ENCODE measurements at places on chromosomes 5 and 9.
A peak's percentile ranks its signal among the peaks of the same experiment; 100 is the strongest.

DNA sequence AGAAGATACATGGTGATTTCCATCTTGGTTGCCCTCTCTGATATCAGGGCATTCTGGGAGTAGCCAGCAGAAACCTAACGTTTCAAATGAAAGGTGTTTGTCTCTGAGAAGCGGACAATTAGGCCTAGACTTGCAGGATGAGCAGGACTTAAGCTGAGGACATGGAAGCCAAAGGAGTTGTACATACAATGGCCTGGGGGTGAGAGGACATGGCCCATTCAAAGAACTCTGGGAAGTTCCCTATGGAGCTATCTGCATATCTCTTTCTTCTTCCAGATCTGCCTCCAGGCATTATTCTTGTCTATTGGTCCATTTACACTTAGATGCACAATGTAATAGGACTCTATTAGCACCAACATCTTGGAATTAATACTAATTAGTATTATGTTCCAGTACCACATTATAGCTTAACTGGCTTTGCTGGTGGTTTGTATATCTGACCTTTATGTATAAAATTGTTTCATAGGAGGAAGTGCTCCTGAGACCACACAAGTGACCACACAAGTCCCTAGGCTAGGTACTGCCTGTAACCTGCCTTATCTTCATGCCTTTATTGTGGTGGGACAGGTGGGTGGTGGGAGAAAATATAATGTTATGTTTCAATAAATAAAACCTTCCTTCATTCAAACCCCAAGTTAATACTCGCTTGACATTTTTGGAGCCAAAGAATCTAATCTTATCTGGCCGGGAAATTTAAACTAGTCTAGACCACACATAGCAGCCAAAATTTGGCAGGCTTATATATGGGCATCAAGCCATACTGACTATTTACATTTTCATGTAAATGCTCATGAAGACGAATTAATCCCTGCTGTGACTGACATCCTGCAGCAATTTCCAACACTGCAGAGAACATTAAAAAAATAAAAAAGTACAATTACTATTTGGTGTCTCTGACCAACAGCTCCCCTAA, 52.1 kb upstream of the EQTN start:
- DNase-seq: peak; percentile 29

DNA sequence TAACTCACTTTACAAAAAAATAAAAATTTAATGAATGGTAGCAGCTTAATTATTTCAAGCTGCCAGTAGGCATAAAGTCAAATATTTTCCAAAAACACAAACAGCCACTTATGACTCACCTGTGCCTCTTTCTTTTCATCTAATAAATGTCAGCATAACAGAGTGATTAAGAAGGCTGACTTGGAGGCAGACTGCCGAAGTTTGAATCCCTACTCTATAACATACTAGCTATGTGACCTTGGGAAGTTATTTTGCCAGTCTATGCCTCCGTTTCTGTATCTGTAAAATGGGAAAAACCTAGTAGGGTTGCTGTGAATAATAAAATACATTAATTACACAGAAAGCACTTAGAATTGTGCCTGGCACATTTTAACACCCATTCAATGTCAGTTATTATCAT, 33.8 kb downstream of the FANCC start:
- DNase-seq: no peak

- DNase-seq: no peak
Measured at GRCh38 chr9:37989701-37990100, 79.3 kb downstream of the SHB start.

- DNase-seq: peak; percentile 68
Measured at GRCh38 chr9:115637661-115638060, 515.9 kb upstream of the PAPPA start.

DNA sequence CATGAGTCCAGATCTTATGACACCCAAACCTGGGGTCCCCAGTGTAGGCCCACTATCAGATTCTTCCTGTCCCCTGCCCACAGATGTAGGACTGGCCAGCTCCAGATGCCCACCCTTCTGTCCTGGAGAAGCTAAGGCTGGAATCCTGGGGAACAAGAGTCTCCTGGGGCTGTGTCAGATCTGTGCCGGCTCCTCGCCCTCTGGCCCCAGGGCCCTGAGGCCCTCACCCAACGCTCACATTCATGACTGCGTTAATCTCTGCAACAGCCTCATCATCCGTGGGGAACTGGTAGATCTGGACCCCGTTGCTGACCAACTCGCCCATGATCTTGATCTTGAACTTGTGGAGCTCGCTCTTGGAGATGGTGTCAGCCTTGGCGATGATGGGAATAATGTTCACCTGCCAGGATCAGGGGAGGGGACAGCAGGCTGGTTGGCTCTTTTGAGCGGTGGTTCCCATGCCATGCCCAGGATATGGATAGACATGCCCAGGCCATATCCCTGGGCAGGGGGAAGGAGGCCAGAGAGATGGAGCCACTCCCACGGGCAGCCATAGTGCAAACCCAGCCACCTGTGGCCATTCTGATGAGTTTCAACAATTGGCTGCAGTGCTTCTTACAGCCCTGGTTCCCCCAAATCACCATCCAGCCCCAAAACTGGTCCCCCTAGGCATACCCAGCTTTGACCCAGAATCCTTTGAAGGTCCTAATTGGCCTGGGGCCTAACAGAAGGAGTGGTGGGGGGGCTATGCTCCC, 14.6 kb downstream of the SEPTIN8 start:
- DNase-seq: no peak

DNA sequence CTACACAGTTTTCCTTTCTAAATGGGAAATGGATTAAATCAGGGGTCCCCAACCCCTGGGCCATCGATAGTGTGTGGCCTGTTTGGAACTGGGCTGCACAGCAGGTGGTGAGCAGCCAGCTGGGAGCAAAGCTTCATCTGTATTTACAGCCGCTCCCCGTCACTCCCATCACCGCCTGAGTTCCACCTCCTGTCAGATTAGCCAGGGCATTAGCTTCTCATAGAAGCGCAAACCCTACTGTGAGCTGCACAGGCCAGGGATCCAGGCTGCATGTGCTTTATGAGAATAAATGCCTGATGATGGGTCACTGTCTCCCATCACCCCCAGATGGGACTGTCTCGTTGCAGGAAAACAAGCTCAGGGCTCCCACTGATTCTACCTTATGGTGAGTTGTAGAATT, 41.2 kb upstream of the FLT4 start:
- no peak for DNase-seq

- DNase-seq: no peak
Measured at GRCh38 chr9:33908749-33909148, 91.8 kb downstream of the UBE2R2 start.

DNA sequence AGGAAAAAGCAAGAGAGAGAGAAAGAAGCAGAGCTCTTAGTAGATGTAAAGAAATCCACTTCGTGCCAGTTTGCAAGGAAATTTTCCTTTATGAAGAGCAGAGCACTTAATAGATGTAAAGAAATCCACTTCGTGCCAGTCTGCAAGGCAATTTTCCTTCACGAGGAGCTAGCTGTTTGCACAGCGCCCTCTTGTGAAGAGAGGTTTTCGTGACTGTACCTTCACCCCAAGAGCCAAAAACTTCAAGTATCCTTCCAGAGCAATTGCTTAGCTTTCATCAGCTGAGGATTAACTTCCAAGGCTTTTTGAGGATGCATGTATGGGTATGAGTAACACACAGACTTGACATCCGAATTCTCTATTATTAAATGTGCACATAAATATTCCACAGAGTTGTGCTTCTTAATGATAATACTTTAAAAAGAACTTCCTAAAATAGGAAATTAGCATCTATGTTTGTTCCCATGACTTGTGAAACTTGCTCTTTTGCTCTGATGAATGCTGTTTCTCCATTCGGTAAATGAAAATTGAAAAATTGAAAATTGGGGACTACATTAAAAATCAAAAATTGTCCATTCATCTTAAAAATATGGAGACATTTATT, 525.6 kb downstream of the PDE4D start:
- peak; percentile 64 for DNase-seq

GRCh38 chr5:54520438-54520846, 2.9 kb downstream of the SNX18 start:
- peak; percentile 65 for DNase-seq

DNA sequence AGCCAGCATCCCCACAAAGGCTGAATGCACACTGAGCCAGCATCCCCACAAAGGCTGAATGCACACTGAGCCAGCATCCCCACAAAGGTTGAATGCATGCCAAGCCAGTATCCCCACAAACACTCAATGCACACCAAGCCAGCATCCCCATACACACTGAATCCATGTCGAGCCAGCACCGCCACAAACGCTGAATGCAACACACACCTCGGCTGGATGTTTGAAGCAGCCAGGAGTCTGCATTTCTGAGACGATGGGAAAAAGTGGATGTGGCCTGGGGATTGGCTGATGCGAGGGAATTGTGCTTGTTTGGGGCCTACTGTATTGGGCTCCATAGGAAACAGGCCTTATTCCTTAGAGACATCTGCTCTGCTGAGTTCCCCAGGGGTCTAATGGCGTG, 30.9 kb upstream of the CEP72 start:
- no peak for DNase-seq

DNA sequence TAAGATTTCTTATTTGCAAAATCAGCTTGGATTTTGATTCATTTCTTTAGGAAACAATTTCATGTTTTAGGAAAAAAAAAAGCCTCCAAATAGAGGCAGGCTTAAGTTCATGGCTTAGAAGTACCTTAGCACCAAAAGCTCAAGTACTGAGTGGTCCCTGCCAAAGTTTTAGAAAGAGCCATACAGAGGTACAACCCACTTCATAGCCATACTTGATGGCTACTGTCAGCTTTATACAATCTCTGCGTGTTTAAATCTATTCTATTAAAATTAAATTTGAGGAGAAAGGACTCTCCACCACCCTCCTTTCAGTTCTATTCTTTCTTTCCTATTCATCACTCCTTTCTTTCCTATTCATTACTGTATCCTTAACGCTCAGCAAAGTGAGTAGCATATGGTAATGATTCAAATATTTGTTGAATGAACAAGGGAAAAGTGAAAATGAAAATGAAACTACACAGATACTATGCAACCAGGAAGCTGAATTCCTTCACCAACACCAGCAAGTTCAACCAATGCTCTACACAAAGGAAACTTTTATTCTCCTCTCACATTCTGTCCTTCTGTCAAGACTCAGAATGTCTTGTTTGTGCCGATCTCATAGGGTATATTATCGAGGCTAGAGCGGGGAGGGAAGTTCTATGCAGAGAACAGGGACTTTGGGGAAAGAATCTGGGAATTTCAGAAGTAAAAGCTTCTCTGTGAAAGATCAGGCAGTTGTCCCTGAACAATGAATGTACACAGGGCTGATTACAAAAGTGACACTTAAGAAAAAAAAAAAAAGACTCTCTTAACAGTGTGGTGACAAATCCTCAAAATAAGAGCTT, 138.6 kb upstream of the SPEF2 start:
- peak; percentile 57 for DNase-seq

DNA sequence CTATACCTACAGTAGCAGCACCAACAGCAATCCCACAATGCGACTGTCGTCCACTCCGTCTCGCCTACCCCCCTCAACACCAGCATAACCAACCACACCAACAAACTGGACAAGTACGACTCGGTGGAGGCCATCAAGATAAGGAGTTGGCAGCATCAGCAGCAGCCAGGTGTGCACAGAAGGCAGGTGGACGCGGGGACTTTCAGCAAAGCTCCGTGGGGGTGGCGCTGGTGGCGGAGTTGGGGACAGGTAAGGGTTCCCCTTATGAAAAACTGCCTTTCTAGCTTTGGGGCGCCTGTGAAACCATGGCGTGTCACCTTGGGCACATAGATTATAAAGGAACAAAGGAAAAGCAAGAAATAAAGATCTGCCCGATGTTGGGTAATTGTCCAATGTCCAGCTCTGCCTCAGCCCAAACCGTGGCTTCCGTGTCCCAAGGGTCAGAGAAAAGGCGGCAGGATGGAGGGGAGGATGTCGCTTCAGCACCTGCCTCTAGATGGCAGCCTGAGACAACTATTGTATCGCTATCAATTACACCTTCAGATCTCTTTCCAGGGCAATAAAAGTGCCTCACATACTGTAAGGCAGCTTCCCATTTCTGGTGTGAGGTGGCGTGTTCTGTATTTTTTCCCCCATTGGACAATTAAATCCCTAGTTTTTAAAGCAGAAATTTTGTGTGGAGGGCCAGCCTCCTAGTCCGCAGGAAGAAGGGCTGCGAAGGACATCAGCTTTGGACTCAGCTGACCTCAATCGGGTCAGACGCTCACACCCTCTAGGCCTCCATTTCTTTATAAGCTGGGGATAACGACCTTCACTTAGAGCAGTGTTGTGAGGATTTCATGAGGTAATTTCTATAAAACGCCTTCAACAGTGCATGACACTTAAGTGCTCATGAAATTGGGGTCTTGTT, 58.8 kb downstream of the MTRR start:
- peak; percentile 58 for DNase-seq

DNA sequence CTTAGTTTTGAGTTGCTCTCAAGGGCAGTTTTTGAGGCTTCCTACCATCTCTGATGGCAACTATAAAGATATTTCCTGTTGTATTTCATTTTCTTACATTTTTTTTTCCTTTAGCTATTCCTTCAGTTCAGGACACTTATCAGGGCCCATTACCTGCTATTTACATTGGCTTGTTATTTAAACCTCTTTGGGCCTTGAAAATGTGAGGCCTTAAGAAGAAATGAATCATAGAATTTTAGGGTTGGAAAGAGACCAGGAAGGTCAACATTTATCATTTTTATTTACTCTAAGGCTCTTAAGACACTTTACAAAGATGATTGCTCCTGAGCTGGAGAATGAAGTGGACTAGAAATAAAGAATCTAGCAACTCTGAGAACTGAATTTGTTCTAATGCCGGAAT, 335.2 kb downstream of the DTWD2 start:
- DNase-seq: no peak

- no peak for DNase-seq
Measured at GRCh38 chr5:42801516-42802166, 10.1 kb downstream of the SELENOP start.

DNA sequence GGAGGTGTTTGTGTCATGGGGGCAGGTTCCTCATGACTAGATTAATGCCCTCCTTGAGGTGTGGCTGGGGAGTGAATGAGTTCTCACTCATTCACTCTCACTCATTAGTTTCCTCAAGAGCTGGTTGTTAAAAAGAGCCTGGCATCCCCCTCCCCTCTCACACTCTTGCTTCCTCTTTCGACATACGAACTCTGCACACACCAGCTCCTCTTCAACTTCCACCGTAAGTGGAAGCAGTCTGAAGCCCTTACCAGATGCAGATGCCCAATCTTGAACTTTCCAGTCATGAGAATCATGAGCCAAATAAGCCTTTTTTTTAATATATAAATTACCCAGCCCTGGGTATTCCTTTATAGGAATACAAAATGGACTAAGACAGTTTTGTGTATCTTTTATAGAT, 82.5 kb downstream of the SPRY4 start:
- no peak for DNase-seq

Data from fibroblast of upper back skin (primary cell).